CD8-positive, alpha-beta memory T cell (primary cell): ENCODE measurements at places on chromosomes 6 and 20.
A peak's percentile ranks its signal among the peaks of the same experiment; 100 is the strongest.

- no peak for DNase-seq
Measured at GRCh38 chr6:51396583-51396982, 577.9 kb downstream of the TFAP2B start.

- DNase-seq = no peak
Measured at GRCh38 chr20:51164731-51165130, 141.8 kb upstream of the KCNG1 start.

- no peak for DNase-seq
Measured at GRCh38 chr6:141981190-141981589, 151.5 kb upstream of the GJE1 start.

- no peak for DNase-seq
Measured at GRCh38 chr6:108619431-108620197, 58.9 kb downstream of the FOXO3 start.

GRCh38 chr6:130018744-130019325 is 454 bp downstream of the L3MBTL3 start:
- DNase-seq = peak; percentile 20
